ENCODE measurements at places on chromosomes 2 and 18. TPM values are rescaled to one million over a fixed set of nuclear protein-coding genes. Genes with fewer than 3 reads are reported as not detected.

NTSR2 gene
- not detected for total RNA-seq

C2orf80 gene
- total RNA-seq: not detected

TMEM17 gene
- 1.6 TPM for total RNA-seq

SLC4A3 gene
- 4.3 TPM for total RNA-seq

CNDP1 gene
- not detected for total RNA-seq

EFR3B gene
- 0.26 TPM for total RNA-seq

UCN gene
- 2.4 TPM for total RNA-seq

ARHGEF4 gene
- 1.1 TPM for total RNA-seq

C2orf81 gene
- 0.26 TPM for total RNA-seq

FSIP2 gene
- total RNA-seq: under 0.01 TPM

CD8B2 gene
- total RNA-seq: not detected

GATA6 gene
- total RNA-seq: 0.08 TPM

PTRHD1 gene
- 20.2 TPM for total RNA-seq

GMCL1 gene
- 9.7 TPM for total RNA-seq

DTNA gene
- total RNA-seq: 74.3 TPM

STEAP3 gene
- 60.7 TPM for total RNA-seq

FAM98A gene
- 51.2 TPM for total RNA-seq

MRPL33 gene
- 126 TPM for total RNA-seq

HK2 gene
- total RNA-seq: 7.0 TPM

POTEI gene
- total RNA-seq: not detected

CAD gene
- 22.8 TPM for total RNA-seq

RFTN2 gene
- total RNA-seq: 6.2 TPM

GREB1L gene
- 8.8 TPM for total RNA-seq

CREG2 gene
- 6.9 TPM for total RNA-seq

KLHL41 gene
- total RNA-seq: 1,869 TPM

RESP18 gene
- not detected for total RNA-seq

RND3 gene
- 68.6 TPM for total RNA-seq

REG1B gene
- total RNA-seq: not detected

TMEM178A gene
- 2.0 TPM for total RNA-seq

DAPL1 gene
- not detected for total RNA-seq

MTA3 gene
- total RNA-seq: 28.0 TPM

KRTCAP3 gene
- not detected for total RNA-seq

MTLN gene
- 49.7 TPM for total RNA-seq

ANKRD62 gene
- total RNA-seq: not detected

L3MBTL4 gene
- not detected for total RNA-seq

FNDC4 gene
- 6.1 TPM for total RNA-seq

SLC66A2 gene
- 65.1 TPM for total RNA-seq

UGT1A10 gene
- not detected for total RNA-seq

IL36G gene
- not detected for total RNA-seq

NPPC gene
- not detected for total RNA-seq

CDK15 gene
- 6.7 TPM for total RNA-seq

CABYR gene
- 1.4 TPM for total RNA-seq

CYP27A1 gene
- 16.5 TPM for total RNA-seq

IL36B gene
- not detected for total RNA-seq

Measured in myocyte (in vitro differentiated cells).